ENCODE measurements at places on chromosomes 4 and X. TPM values are rescaled to one million over a fixed set of nuclear protein-coding genes. Genes with fewer than 3 reads are reported as not detected.

DNA sequence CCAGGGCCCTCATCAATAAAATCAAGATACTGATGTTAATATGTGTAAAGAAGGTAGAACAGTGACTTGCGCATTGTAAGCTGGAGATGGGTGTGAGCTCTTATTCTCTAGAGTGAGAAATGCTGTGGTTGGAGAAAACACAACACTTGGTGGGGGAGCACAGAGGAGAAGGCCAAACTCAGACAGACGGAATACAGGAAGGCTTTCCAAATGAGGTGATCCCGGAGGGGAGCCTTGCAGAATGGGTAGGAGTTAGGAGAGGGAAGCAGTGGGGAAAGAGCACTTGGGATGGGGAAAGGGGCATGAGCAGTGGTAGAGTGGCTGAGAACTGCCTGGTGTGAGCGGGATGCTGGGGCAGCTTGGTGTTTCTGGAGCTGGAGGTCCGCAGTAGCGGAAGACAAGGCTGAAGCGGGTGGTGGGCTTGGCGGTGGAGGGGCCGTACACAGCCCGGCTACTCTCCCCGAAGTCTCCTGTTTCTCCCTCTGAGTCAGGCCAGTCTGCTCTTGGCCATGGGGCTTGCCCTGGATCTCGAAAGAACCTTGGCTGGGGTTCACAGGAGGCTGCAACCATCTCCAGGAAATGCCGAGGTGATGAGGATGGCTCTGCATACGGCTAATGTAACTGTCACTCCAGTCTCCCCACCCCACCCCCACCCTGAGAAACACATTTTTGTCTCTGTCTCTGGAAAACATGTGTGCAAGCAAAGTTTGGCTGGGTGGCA is 11.3 kb upstream of the PLAC1 start:
- peaks cover 2% of the 10 kb centered on the region for H3K36me3 ChIP-seq
- no peak for DNase-seq
- peaks cover 13% of the 10 kb centered on the region for H3K4me1 ChIP-seq
- no peak overlapping the region for H3K4me3 ChIP-seq
- H3K27me3 ChIP-seq = no peaks in the 10 kb centered on the region

- no peaks in the 10 kb centered on the region for H3K27me3 ChIP-seq
- no peak overlapping the region for H3K4me3 ChIP-seq
Observed at GRCh38 chrX:19739683-19740082, 147.7 kb downstream of the SH3KBP1 start.

DNA sequence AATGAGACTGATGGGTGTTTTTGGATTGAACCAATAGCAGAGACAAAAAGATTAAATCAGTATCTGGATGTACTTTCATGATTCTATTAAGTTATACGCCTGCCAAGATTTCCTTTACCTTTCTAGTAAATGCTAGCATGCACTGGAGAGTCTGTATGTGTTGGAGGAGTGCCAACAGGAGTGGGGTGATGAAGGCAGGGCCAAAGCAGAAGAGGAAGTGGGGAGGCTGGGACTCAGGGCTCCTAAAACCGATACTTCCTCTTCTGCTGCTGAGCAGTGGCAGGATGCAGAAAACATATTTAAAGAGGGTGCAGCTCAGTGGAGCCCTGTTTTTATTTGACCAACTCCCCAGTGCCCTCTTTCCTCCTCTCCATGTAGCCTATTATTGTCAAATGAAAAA is 5.6 kb downstream of the CYSLTR1 start:
- no peaks in the 10 kb centered on the region for H3K4me1 ChIP-seq
- no peak overlapping the region for H3K4me3 ChIP-seq
- no peak overlapping the region for H3K27ac ChIP-seq
- H3K36me3 ChIP-seq = no peaks in the 10 kb centered on the region

Gene CT45A10
- total RNA-seq = not detected

- no peak overlapping the region for H3K27ac ChIP-seq
- H3K4me3 ChIP-seq = no peak overlapping the region
- peaks cover 1% of the 10 kb centered on the region for H3K36me3 ChIP-seq
- no peaks in the 10 kb centered on the region for H3K4me1 ChIP-seq
Observed at GRCh38 chr4:2249526-2250356, 7.8 kb upstream of the HAUS3 start.

GRCh38 chr4:158025131-158025530 is 147.7 kb downstream of the GASK1B start:
- no peaks in the 10 kb centered on the region for H3K27me3 ChIP-seq
- H3K36me3 ChIP-seq = peaks cover 1% of the 10 kb centered on the region
- peaks cover 12% of the 10 kb centered on the region for H3K4me1 ChIP-seq
- no peak for DNase-seq
- no peak overlapping the region for H3K27ac ChIP-seq

DNA sequence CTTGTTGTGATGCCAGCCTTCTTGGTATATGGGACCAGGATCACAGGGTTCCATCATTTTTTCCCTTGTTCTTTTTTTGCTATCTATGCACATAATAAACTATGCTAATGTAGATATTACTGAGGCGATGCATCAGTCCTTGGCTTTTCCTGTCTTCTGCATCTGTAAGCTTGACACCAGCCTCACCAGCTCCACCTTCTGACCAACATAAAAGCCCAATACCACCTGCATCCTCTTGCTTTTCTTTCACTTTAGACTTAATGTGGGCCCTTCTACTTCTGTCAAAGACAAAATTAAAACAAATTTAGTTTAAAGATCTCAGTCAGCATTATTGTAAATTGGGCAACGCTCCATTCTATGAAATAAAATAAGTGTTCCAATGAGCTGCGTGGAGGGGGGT is 1718.8 kb upstream of the PCDH10 start:
- no peaks in the 10 kb centered on the region for H3K27me3 ChIP-seq
- no peak for DNase-seq
- H3K4me1 ChIP-seq = no peaks in the 10 kb centered on the region
- no peak overlapping the region for H3K27ac ChIP-seq

GRCh38 chr4:101005659-101006058 is 341.7 kb downstream of the PPP3CA start:
- H3K4me1 ChIP-seq = no peaks in the 10 kb centered on the region
- DNase-seq = no peak
- H3K36me3 ChIP-seq = no peaks in the 10 kb centered on the region
- no peak overlapping the region for H3K27ac ChIP-seq
- H3K27me3 ChIP-seq = no peaks in the 10 kb centered on the region

Gene CENPE
- 17.0 TPM for total RNA-seq

Gene RTL9
- 1.4 TPM for total RNA-seq

Gene PDLIM3
- total RNA-seq = 3.2 TPM

DNA sequence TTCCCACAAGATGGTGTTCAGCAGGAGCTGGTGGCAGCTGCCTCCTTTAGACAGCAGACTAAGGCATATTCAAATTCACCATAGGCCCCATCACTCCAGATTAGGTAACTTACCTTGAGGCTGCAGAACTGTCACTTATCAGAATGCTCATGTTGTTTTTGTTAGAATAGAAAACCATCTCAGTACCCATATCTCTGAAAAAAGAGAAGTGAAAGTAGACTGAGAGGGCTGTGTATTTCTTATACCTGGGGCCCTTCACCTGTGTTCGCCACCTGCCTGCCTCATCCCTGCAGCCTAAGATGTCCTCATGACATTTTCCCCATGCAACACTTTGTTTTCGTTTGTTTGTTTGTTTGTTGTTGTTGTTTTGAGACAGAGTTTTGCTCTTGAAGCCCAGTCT is 32.9 kb upstream of the SPRY1 start:
- no peak overlapping the region for H3K4me3 ChIP-seq
- H3K36me3 ChIP-seq = no peaks in the 10 kb centered on the region
- no peaks in the 10 kb centered on the region for H3K27me3 ChIP-seq
- no peak for DNase-seq

DNA sequence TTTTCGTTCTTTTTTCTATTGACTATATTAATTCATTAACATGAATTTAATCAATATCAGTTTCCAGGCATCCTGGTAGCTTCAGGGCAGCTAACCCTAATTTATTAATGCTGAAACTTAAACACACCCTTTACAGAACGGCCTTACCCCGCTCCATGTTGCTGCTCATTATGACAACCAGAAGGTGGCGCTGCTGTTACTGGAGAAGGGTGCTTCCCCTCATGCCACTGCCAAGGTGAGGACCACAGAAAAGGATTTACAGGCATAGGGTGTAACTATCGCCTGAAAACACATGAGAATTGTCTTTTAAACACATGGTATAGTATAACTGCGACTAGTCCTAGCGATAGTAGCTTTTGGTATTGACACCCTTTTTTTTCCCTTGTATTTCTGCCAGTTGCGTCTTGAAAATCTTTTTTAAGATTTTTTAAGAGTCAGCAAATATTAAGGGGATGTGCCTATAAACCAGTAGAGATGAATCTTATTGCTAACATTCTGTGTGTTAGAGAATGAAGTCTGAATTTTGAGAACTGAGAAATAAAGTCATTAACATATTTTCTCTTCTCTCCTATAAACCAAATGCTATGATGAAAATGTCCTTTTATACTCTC is 229.0 kb downstream of the ANK2 start:
- H3K27ac ChIP-seq = no peak overlapping the region
- DNase-seq = peak; percentile 66
- H3K4me3 ChIP-seq = no peak overlapping the region
- no peaks in the 10 kb centered on the region for H3K27me3 ChIP-seq
- no peaks in the 10 kb centered on the region for H3K36me3 ChIP-seq

Gene ATOH1
- 0.36 TPM for total RNA-seq

DNA sequence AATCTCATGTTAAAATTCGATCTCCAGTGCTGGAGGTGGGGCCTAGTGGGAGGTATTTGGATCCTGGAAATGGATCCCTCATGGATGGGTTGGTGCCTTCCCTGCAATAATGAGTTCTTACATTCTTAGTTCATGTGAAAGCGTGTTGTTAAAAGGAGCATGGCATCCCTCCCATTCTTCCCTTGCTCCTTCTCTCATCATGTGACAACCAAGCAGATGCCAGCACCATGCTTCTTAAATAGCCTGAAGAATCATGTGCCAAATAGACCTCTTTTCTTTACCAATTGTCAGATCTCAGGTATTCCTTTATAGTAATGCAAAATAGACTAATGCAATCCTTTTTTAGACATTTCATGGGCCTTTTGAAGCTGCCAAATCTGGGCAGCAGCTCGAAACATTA is 29.0 kb upstream of the CLNK start:
- H3K27me3 ChIP-seq = no peaks in the 10 kb centered on the region
- H3K4me1 ChIP-seq = no peaks in the 10 kb centered on the region
- H3K27ac ChIP-seq = no peak overlapping the region
- H3K4me3 ChIP-seq = no peak overlapping the region

GRCh38 chrX:46791927-46792809 is 33.2 kb upstream of the SLC9A7 start:
- H3K27ac ChIP-seq = no peak overlapping the region
- no peaks in the 10 kb centered on the region for H3K27me3 ChIP-seq
- no peak overlapping the region for H3K4me3 ChIP-seq
- no peak for DNase-seq

DNA sequence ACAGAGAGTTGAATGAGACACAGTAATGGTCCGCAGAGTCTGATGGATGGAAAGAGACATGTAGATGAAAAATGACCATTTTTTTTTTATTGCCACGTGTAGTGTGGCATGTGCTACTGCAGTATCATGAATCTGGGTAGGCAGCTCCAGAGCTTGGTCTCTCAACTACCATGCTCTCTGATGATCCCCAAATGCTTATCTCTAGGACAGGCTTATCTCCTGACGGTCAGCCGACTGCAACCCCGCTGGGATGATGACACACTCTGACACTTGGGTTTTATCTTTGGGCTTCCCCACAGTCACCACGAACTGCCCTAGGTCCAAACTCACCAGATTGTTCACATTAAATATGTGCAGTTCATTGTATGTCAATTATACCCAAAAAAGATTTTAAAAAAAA is 239.7 kb downstream of the QDPR start:
- no peak overlapping the region for H3K4me3 ChIP-seq
- H3K27ac ChIP-seq = no peak overlapping the region
- H3K4me1 ChIP-seq = no peaks in the 10 kb centered on the region
- DNase-seq = no peak

DNA sequence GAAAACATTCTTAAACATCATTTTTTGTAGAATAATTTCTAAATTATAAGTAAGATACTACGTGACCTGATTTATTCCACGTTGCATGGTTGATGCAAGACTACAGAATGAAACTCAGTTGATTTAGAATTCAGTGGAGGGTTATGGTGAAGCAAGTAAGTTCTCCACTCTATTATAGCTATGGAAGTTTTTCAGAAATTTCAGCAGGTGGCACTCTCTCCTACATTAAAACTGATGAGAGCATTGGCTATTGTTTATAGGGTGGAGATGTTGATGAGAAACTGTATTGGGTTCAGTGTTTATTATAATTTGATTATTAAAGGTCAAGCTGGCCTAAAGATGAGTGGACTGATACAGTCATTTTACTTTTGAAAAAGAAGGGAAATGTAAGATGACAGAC is 88.0 kb downstream of the FNIP2 start:
- no peaks in the 10 kb centered on the region for H3K27me3 ChIP-seq
- H3K4me3 ChIP-seq = no peak overlapping the region
- H3K36me3 ChIP-seq = peaks cover 14% of the 10 kb centered on the region
- H3K27ac ChIP-seq = no peak overlapping the region
- DNase-seq = no peak

GRCh38 chr4:184972991-184973390 is 45.3 kb upstream of the HELT start:
- no peaks in the 10 kb centered on the region for H3K4me1 ChIP-seq
- no peaks in the 10 kb centered on the region for H3K36me3 ChIP-seq
- DNase-seq = no peak
- no peak overlapping the region for H3K27ac ChIP-seq
- no peak overlapping the region for H3K4me3 ChIP-seq

DNA sequence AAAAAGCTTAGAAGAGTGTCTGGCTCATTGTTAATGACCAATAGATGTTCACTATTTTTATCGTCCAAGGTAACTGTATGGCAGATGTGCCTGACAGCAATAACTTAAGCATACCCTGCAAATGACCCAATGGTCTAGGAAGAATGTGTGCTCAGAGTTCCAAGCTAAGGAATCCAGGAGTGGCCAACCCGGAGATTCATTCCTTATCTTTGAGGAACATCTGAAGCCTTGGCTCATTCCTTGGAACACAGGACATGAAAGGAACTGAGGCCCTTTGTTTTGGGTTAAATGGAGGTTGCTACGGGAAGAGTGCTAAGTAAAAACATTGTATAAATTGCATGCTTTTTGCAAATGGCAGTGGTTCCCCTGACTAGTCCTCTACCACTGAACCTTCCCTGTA is 38.9 kb upstream of the EFNB1 start:
- no peaks in the 10 kb centered on the region for H3K4me1 ChIP-seq
- H3K36me3 ChIP-seq = no peaks in the 10 kb centered on the region
- no peak overlapping the region for H3K27ac ChIP-seq
- no peak for DNase-seq
- H3K27me3 ChIP-seq = no peaks in the 10 kb centered on the region
- H3K4me3 ChIP-seq = no peak overlapping the region

DNA sequence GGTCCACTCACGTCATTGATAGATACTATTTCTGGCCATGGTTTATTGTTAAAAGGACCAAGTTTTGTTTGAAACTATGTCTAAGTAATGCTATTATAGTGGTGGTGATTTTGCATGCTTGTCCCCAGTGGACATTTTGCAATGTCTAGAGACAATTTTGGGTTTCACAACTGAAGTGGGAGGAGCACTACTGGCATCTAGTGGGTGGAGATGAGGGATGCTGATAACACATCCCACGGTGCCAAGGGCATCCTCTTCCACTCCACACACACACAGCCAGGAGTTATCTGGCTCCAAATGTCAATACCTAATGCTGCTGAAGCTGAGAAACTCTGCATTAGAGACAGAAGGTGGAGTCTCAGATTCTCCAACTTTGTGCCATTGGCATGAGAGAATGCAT is 131.2 kb downstream of the FRMPD4 start:
- DNase-seq = no peak
- no peak overlapping the region for H3K27ac ChIP-seq
- peaks cover 1% of the 10 kb centered on the region for H3K36me3 ChIP-seq
- no peaks in the 10 kb centered on the region for H3K27me3 ChIP-seq
- no peaks in the 10 kb centered on the region for H3K4me1 ChIP-seq

Data from progenitor cell of endocrine pancreas (in vitro differentiated cells).